ENCODE measurements at places on chromosomes 1 and 21. TPM values are rescaled to one million over a fixed set of nuclear protein-coding genes. Genes with fewer than 3 reads are reported as not detected.

DEPDC1 gene
- not detected for total RNA-seq

CD5L gene
- not detected for total RNA-seq

GPR157 gene
- 14.7 TPM for total RNA-seq

ESPN gene
- total RNA-seq = 0.41 TPM

PRAMEF9 gene
- not detected for total RNA-seq

OR2T33 gene
- total RNA-seq = not detected

KCNA2 gene
- 2.9 TPM for total RNA-seq

PDZK1IP1 gene
- 10.9 TPM for total RNA-seq

PADI2 gene
- 176 TPM for total RNA-seq

DNA sequence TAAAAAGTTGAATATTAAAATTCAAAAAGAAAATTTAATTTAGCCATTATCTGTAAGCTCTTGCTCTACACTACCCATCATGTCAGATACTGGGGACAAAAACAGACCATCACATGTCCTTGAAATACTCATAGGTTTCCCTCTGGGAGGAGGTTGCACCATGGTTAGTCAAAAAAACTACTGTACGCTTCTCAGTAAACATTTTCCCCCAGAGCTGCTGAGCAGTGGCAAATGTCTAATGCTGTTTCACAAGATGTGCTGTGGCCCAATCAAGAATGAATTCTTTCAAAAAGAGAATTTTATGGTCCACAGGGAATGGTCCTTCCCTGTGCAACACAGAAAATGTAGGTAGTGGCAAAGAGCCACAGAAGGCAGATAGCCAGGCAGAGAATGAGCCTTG, 6.1 kb downstream of the SLC25A24 start:
- no peak for DNase-seq

DNA sequence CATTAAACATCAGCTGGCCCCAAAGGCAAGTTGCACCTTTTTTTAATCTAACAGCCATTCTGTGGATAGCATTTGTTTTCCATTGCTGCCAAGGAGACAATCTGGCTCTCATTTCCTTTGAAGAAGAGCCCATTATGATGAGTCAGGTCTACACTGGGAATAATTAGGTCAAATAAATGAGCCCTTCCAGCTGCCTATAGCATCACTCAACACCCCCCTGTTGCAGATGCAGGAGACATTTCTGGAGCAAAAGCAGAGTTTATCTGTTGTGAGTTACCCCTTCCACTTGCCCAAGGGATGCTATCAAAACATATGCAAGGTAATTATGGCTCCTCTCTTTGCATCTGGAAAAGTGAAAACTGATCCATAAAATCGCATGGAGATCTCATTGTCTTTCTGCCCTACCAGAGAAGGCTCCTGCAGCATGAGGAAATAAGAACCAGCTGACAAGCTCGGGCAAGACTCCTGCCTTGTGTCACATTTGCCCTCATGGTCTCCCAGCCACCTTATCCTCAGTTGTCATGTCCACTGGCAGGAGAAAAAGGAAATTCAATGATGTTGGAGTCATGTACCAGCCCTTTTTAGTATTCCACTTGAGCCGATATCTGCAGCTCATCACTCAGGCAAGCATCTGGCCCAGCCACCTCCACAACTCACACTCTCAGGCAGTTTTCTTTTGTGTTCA, 135.9 kb downstream of the SLC30A10 start:
- no peak for DNase-seq

DNA sequence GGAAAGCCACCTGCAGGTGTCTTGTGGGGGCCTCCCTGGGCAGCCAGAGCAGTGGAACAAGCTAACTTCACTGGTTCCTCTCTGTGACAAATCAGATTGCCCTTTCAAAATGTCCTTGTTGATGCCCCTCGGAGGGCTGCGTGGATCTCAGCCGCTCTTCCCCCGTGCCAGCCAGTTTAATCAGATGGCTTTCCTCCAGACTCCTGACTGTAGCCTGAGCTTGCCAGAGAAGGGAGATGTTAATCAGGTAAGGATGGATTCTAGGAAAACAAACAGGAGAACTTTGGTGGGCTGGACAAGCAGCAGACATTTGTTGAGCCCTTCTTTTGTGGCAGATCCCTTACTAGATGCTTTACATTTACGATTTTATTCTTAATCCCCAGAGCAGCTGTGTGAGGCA, 88.2 kb downstream of the DMRTA2 start:
- no peak for DNase-seq

DNA sequence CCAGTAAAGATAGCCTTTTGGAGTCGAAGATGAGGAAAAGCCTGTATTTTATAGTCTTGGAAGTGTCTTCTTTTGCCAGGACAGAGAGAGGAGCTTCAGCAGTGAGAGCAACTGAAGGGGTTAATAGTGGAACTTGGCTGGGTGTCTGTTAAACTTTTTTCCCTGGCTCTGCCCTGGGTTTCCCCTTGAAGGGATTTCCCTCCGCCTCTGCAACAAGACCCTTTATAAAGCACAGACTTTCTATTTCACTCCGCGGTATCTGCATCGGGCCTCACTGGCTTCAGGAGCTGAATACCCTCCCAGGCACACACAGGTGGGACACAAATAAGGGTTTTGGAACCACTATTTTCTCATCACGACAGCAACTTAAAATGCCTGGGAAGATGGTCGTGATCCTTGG, at the start of gene VCAM1:
TSS of gene VCAM1 (plus strand) at position 253 of the 400 bp plus-strand sequence. CDS start at position 372, 119 bp downstream.
- DNase-seq = no peak

DNA sequence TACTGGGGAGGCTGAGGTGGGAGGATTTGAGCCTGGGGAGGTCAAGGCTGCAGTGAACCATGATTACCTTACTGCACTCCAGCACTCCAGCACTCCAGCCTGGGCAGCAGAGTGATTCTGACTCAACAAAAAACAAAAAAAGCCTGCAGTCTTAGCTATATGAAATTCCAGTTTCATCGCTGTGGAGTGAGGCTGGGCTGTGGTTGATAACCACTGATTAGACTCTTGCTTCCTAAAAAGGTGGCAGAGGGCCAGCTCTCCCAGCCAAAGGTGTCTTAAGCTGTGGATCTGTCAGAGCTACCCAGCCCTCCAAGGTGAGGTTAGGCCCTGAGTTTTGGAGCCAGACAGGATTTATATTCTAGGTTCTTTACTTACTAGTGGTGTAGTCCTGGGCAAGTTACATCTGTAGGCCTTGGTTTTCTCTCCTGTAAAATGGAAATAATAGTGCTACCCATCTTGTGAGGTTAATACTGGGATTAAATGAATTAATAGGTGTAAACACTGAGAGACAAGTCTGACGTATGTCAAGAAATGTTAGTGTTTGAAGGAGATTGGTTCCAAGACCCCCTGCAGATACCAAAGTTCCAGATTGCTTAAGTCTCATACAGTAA, 35.9 kb downstream of the TMCC2 start:
- no peak for DNase-seq

DNA sequence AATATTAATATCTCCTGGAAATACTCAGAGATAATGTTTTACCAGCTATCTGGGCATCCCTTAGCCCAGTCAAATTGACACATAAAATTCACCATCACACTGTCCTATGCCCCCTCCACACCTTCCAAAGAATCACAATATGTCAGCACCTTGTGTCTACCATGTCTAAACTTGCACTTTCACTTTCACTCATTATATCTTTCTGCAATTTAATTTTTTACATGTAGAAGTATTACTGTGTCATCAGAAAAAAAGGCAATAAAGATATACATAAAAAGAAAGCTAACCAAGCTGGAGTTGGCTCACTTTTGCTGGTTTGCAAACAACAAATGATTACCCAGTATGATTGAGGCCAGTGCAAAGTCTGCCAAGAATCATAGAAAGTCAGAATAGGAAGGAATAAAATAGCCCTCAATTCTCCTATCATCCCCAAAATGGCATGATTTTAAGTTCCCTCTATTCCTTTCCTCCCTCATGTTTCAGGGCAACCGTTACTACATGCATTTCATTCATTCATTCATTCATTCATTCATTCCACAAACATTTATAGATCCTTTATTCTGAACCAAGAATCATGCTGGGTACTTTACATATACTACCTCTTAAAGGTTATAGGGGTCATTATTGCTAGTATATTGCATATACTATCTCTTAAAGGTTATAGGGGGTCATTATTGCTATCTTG, 5.9 kb upstream of the LUZP1 start:
- no peak for DNase-seq

DNA sequence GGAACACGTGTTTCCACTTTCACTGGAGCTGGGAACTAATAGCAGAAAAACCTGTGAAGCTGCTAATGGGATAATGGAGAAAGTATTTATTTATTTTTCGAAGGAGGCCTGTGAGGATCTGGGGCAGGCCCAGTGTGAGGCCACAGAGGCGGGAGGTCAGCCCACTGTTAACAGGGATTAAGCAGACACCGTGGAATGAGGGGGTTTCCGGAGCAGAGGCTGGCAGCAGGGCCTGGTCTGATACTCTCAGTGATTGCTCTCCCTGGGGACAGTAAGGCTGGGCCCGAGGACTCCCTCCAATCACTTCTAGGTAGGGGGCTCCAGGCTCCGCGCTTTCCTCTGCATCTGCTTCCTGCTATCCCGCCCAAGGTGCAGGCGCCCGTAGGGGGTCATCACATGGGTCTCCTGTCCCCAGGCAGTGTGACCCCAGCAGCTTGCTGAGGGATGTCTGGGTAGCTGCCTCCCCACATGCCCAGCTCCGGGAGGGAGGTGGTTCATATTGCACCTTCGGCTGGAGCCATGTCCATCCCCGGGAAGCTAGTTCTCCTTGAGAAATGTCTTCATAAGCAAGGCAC, 28.8 kb upstream of the CDCA8 start:
- no peak for DNase-seq

GRCh38 chr1:110465038-110465813, 14.3 kb downstream of the PROK1 start:
- DNase-seq = no peak

DNA sequence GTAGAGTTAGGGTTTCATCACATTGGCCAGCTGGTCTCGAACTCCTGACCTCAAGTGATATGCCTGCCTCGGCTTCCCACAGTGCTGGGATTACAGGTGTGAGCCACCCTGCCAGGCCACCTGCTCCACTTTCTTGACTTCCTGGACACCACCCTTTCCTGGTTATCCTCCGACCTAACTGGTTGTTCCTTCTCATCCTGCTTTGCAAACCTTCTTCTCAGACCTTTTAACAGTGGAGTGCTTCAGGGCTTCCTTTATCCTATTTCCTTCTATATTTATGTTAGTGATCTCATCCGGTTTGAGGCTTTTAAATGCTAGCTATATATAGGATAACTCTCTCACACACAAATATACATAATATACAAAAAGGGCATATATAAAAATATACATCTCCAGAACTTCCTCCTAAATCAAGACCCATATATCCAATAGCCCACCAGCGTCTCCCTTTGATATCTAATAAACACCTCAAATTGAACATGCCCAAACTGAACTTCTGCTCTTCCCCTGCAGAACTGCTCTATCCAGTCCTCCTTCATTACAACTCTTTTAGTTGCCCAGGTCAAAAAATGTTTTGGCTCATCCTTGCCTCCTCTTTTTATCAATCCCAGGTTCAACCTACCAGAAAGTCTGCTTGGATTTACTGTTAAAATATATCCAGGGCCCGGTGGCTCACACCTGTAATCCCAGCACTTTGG, 19.5 kb upstream of the UQCRHL start:
- no peak for DNase-seq

GRCh38 chr1:117663156-117663902, 57.5 kb downstream of the TENT5C start:
- DNase-seq = no peak

GRCh38 chr21:45303091-45303615, 15.5 kb upstream of the POFUT2 start:
- DNase-seq = no peak

DNA sequence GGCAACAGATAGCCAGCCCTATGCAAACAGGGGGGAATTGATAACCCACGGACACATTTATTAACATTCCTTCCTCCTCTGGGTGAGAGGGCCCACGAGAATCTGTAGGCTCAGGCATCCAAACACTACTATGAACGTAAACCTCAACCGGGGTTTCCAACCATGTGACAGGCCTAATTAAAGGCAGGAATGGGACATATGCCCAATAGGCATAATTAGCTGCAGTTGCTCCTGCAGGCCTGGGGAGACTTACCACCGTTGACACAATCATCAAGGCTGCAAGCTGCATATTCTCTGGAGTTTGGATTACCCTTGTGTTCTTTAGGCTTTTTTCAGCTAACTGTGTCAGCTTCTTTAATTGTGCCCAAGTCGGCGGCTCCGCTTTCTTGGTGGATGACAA, 22.2 kb upstream of the GBP1 start:
- DNase-seq = no peak

GRCh38 chr21:39097981-39098380, 85.3 kb downstream of the PSMG1 start:
- DNase-seq = no peak

GRCh38 chr1:14543191-14543840, 55.2 kb upstream of the KAZN start:
- no peak for DNase-seq

DNA sequence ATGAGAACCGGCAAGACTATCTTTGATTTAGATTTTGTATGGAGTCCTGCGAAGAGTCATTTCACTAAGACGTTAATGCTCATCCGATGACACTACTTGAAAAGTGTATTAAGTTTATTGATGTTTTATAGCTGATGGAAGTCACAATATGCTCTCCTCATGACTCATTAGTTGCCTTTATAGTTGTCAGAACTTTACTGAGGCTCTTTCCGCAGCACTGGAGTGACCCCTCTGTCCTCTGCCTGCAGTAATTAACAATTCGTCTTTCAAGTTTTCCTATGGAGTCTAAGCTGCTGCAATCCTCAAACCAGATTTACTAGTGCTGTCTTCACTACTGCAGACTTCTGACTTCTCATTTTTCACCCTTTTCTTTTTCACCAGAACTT, 853 bp downstream of the USP16 start:
- no peak for DNase-seq

- no peak for DNase-seq
These were observed 22.9 kb upstream of the RALGPS2 start for GRCh38 chr1:178702146-178702545.

DNA sequence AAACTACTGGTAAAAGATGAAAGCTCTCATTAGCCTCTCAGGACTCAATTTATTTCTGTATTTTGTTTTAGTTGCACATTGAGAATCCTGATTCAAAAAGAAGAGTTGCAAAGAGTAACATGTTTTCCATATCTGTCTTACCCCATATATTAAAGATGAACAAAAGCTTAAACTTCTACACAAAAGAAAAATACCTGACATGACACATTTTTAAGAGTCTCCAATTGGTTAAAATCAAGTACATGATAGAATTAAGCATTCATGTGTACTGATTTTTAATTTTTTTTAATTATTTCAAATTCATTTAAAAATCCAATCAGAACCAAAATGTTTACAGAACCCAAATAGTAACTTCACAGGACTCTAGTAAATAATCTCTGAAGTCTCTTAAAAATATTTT, 72.0 kb downstream of the FOXJ3 start:
- DNase-seq = no peak

DNA sequence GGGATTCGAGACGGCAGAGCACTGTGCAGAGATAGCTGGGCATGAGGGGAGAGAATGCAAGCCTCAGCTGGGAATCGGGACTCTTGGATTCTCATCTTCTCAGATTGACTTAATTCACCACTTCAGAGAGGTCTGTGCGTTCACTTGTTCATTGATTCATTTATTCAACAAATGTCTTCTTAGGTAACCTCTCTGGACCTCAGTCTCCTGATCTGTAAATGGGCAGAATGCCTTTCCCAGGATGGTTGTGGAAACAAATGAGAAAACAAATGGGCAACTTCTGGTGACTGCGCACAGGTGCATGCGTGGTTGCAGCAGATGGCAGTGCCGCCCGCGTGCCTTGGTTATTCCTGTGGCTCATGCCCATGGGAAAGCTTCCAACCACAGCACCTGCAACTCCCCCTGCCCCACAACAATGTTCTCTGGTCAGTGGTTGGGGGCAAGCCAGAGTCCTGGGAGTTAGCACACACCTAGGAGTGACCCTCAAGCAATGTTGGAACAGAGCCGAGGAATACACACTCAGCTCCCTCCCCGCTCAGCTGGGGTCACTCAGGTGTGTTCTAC, 110.1 kb upstream of the RUNX3 start:
- no peak for DNase-seq
